ENCODE measurements at places on chromosomes 16 and 17.
A peak's percentile ranks its signal among the peaks of the same experiment; 100 is the strongest.

DNA sequence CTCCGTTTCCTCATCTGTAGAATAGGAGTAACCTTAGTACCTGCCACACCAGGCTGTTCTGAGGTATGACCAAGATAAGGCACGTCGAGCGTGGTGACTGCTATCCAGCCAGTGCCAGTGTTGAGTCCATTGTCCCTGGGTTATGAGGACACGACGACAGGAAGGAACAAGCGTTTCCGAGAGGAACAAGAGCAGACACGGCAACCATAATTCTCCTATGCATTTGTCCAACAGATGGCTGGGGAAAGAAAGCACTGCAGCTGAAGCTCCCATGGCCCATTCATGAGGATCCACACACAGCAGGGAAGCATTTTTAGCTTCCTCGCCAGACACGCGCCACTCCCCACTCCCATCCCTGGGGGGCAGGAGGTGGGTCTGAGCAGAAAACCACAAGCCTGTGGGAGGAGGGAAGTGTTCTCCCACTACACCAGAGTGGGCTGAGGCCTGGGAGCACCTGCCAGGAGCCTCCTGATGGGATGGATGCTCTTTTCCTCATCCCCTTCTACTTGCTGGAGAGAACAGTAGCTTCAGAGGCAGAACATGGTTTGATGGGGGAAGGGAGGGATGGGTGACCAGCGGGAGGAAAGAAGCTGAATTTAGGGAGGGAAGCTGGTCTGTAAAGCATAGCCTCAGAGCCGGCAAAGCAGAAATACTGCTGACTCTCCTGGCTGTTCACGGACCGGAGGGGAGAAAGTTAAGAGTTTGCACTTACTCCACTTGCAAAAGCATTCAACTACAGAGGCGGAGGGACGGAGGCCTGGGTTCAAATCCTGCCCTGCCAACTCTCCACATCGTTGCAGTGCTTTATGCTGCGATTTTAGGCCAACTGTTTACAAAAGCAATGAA, 2.7 kb downstream of the COTL1 start:
- DNase-seq, result no peak

GRCh38 chr16:67395105-67395457, 1.8 kb upstream of the TPPP3 start:
- DNase-seq, result no peak

- no peak for DNase-seq
Observed at GRCh38 chr16:24445216-24445615, 94.2 kb upstream of the RBBP6 start.

DNA sequence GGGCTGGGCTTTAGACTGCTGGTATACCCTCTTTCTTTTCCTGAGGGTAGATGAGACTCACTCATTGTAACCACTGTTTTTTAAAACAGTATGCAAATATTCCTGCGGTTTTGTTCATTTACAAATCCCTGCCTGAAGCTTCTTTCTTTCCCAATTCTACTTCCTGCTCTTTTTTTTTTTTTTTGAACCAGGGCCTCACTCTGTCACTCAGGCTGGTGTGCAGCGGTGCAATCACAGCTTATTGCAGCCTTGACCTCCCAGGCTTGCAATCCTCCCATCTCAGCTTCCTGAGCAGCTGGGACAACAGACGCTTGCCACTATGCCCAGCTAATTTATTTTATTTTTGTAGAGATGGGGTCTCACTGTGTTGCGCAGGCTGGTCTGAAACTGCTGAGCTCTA, 8.0 kb upstream of the SULT1A1 start:
- DNase-seq, result no peak

DNA sequence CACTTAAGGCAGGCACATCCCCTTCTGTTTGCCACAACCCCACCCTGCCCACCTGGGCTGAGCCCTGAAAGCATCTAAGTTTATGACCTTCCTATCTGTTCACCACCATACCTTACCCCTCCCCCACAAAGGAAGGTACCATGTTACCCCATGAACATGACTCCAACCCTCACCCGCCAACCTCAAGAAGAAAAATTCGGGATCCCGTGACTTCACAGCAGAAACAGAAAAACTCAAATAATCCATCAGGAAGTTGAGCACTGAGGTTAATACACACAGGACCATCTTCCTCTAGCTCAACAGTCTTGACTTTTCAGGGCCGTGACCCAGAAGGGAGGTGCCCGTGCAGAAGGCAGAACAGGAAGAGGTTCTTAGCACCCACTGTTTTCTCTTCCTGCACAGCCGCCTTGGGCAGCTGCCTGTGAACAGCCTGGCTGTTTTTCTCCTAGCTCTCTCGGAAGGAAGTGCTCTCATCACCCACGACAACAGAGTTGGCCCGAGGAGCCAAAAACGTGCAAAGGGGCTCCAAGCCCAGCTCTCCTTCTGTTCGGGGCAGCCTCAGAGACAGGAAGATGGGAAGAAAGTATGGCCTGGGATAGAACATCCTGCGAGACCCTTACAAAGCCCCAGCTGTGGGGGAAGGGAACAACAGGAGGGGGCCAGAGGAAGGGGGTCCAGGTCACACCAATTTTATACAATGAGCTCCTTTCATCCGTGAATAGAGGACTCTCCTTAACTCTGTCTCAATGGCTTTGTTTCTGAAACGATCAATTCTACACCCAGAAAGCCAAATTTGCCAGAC, 101.1 kb downstream of the XYLT1 start:
- DNase-seq, result peak; percentile 84

DNA sequence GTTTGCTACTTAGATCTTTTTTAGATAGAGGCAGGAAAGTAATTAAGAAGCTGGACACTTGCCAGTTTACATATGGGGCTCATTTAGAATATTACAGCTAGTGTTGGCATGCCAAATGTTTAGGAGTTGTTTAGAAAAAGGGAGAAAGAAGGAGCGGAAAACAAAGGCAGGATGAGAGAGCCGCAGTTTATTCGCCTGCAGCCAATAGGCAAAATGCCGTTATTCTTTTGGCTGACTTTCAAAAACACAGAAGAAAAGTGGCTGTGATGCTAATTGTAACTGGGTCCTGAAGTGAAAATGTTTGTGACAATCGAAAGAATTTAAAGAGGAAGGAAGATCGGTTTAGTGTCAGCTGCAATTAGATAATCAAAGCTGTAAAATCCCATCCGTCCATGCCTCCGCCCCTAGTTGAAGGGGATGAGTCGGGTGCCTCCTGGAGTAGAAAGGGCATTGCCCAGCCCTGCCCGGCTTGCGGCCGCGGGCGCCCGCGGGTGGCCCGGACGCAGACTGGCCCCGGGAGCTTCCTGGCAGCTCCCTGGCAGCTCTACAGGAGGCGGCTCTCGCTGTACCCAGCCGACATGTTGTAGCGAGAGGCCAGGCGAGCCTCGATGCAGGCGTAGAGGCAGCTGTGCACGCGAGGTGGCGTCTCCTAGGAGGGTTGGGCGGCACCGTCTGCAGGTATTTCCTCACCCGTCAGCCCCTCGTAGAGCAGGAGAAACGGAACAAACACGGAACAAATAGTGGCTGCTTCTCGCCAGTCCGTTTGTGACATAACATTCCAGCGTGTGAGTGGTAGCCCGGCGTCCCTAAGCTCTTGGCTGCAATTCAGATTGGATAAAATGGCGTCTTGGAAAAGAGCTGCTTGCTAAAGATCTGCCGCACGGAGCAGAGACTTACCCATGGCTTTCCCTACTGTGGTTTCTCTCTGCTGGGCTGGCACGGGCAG, 82.2 kb downstream of the TNRC6C start:
- DNase-seq, result peak; percentile 26

- DNase-seq, result no peak
Observed at GRCh38 chr16:9165681-9166080, 74.2 kb downstream of the HAPSTR1 start.

DNA sequence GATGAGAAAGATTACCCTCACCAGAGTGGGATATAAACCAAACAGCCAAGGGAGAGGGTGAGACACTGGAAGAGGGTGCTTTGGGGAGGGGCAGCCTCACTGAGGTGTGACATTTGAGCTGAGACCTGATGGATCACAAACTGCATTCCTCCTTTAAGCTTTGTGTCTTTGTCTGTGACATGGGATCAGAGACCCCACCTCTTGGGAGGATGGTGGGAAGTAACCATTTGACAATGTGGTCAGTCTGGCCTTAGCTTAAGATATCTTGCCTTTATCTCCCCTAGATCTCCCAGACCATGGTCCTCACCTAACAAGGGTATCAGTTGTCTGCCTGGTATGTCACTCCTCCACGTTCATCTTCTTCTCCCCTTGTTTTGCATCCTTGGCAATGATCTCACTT, 163.4 kb downstream of the SHISA9 start:
- no peak for DNase-seq

- DNase-seq, result no peak
Observed at GRCh38 chr17:613725-614124, 100.9 kb downstream of the VPS53 start.

DNA sequence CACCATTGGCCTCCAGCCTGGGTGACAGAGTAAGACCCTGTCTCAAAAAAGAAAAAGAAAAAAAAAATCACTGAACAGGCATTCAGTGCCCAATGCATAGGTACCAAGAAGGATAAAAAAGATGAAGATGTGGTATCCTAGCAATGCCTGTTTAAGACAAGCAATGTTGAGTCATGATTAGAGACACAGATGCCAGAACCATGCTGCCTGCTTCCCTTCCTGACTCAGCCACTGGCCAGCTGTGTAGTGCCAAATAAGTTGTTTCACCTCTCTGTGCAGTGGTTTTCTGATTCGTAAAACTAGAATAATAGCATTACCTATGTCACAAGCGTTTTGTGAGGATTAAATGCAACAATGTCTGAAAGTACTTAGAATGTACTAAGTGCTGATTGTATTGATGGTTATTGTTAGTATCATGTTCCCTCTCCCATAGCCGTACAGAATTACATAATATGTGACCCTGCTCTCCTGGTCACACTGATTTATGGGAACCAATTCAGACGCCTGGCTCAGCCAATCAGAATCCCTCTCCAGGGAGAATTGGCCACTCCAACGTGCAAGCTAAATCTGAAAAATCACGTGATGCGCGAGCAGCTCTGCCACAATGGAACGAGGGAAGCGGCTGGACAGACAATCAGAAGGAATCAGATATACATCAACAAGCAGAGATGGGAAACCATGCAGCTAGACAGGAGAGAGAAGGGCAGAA, 241.9 kb downstream of the SLC39A11 start:
- no peak for DNase-seq

DNA sequence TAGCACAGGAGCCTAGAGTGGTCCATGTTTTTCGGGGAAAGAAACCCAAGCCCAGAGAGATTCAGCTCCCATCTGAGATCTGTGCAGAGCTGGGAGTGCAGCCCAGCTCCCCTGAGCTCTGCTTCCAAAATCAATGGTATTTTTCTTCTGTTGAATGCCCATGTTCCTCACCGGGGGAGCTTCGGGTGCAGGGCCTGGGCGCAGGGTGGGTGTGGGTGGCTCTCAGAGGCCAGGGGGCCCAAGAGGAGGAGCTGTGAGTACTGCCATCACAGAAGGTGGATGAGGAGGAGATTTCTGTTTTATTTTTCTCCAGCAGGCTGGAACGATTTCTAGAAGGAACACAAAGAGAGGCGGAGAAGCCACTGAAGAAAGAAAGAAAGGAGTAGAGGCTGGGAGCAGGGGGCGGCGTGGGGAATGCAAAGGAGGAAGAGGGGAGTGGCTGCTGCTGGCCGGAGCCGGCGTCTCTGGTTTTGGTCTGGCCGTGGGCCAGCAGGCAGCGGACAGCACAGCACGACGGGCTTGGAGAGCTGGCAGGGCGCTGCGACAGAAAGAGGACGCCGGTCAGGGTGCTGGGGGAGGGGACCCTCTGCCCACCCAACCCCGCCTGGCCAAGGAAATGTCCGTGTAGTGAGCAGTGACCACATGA, 76.2 kb upstream of the KSR1 start:
- no peak for DNase-seq

GRCh38 chr17:76493505-76494167, 7.6 kb downstream of the RHBDF2 start:
- peak; percentile 47 for DNase-seq

DNA sequence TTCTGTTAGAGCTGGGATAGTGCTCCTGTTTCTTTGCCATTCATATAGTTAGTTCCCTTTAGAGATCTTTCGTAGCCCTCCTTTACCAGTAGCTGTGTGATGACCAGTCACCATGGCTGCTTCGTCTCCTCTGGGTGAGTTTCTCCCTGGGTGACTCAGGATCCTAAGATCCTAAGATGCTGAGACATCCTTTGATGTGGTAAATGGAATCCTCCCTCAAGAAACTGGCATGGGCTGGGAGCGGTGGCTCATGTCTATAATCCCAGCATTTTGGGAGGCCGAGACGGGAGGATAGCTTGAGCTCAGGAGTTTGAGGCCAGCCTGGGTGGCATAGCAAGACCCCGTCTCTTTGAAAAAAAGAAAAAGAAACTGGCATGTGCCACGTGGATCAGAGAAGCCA, 5.9 kb downstream of the PHAF1 start:
- no peak for DNase-seq

GRCh38 chr17:41322903-41323895, 7.7 kb upstream of the KRTAP17-1 start:
- no peak for DNase-seq

DNA sequence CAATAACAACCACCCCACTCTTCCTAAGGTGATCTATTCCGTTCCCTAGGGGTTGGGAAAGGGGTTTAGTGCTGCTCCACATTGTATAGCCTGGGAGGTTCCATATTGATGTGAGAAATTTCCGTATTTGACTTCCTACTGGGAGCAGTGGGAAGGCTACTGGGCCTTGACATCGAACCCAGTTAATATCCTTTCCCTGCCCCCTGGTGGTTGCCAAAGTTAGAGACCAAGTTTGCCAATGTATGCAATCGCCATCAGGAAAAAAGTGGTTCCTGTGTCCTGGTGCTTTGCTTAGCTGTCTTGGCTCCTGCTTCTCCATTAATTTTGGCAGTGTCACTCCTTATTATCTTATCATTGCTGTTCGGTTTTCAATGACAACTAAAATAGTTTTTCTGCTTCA, 914.9 kb downstream of the KCNJ2 start:
- DNase-seq, result no peak

DNA sequence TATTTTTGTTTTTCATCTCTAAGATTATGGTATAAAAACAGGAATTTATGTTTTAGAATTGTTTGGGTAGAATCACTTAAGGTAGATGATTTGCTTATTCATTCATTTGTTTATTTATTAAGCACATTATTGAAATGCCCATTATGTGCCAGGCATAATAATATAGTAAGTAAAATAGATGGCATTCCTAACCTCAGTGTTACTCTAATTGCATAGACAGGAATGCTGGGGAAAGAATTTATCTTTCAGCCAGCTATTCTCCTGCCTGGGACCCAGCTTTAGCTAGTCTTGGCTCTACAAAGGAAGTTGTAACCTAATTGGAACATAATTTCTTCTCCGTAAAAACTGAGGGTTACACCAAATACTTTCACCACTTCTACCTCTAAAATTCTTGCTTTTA, 44.6 kb downstream of the NFAT5 start:
- DNase-seq, result no peak

- no peak for DNase-seq
Observed at GRCh38 chr17:15914400-15915170, 30.3 kb upstream of the ADORA2B start.

- DNase-seq, result no peak
Observed at GRCh38 chr17:34360601-34361270, 2.3 kb downstream of the CCL1 start.

GRCh38 chr17:57599271-57600045, 145.6 kb downstream of the CCDC182 start:
- peak; percentile 39 for DNase-seq
